SJCRH30 (cell line): ENCODE measurements at places on chromosomes 6 and 20.

GRCh38 chr6:81666481-81666880 lies 86.0 kb downstream of the TENT5A start:
- DNase-seq = no peak

- DNase-seq = no peak
These were observed 4.7 kb downstream of the BCLAF1 start for GRCh38 chr6:136284909-136285308.

DNA sequence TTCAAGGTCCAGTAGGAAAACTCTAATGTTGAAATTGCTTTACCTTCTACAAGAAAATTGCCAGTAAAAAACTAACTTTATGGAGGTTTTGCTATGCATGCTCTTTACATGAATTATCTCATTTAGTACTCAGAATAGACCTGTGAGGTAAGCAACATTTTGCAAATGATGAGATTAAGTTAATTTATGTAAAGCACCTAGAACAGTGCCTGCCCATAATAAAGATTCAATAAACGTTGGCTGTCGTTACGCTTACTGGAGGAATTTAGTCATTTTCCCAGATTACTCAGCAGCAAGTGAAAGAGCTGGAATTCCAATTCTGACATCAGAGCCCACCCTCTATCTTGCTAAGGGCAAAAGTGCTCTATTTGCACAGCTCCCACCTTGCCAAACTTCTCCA lies 69.4 kb upstream of the ARID1B start:
- no peak for DNase-seq

DNA sequence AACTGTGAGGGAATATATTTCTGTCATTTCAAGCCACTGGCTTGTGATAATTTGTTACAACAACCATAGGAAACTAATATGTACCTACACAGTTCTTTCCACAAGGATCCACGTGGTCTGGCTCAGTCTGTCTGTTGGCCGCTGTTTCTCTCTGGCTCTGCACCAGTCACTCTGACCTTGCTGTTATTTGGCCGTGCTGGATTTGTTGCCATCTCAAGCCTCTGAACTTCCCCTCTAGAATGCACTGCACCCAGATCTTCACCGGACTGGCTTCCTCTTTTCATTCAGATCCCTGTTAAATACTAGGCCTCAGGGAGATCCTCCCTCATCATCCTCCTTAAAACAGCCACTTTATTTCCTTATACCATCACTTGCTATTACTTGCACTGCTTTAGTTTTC lies 446.8 kb downstream of the TFAP2B start:
- no peak for DNase-seq

DNA sequence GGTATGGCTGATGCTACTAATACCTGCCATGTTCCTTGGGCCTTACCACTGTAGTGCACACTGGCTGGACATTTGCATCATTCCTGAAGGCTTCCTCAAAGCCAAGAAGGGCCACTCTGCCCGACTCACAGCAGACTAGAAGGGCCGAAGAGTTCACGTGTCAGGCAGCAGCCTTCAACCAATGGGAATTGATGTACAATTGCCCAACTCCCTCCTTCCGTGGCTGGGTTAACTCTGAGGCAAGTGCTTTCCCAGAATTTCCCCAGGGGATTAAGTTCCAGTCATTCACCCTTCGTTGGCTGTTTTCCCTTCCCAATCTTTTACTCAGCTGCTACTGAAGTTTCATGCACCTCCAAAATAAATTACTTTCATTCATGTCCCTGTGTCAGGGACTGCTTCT lies 29.8 kb downstream of the PSMB9 start:
- DNase-seq = peak; percentile 9

DNA sequence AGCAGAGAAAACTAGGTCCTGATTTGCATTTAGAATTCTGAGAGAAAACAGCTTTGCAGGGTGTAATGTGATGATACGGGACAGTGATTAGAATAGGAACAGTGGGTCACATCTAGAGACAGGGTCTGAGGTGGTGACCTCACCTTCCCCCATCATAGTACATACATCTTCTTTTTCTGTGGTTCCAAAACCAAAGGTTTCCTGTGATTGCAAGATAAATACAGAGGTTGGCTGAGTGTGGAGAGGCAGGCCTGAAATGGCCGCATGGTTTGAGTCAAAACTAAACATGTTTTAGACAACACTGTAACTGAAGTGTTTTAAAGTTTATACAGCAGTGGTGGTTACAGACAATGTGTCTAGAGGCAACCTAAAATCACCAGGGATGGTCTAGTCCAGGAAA lies 10.4 kb upstream of the NT5DC1 start:
- no peak for DNase-seq

- DNase-seq = peak; percentile 66
These were observed 1.6 kb downstream of the SAMD10 start for GRCh38 chr20:63977739-63978276.

- DNase-seq = no peak
These were observed 78.0 kb downstream of the FGD2 start for GRCh38 chr6:37083243-37084138.

DNA sequence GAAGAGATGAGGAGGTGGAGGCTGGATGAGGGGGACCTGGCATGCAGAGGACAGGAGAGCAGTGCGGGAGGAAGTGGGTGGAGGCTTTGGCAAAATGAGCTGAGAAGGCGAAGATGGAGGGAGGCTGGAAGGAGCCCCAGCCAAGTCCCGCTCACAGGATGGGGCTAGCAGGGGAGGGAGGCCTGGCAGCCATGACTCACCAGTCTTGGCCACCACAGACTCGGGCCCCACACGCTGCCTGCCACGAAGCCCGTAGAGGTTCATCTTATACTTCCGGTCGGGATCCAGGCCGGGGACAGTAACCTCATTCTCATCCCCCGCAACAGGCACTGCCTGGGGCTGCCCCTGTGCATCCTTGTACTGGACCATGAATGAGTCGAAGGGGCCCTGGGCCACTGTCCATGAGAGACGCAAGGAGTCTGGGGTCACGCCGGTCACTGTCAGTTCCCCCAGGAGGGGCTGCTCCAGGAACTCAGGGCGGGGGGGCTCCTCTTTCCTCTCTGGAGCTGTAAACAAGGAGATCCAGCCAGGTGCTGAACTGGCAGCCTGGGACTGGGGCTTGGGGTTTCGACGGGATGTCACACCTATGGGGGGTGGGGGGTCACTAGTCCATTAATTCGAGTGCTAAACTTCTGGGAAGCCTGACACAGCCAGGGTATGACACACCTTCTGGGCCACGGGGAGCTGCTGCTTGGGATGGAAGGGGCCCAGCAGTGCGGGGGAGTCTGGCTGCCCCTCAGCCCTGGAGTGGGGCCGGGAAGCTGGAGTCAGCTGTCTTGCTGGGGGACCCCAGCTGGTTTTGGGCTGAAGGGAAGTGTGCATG lies 27.8 kb downstream of the TNXB start:
- peak; percentile 76 for DNase-seq

DNA sequence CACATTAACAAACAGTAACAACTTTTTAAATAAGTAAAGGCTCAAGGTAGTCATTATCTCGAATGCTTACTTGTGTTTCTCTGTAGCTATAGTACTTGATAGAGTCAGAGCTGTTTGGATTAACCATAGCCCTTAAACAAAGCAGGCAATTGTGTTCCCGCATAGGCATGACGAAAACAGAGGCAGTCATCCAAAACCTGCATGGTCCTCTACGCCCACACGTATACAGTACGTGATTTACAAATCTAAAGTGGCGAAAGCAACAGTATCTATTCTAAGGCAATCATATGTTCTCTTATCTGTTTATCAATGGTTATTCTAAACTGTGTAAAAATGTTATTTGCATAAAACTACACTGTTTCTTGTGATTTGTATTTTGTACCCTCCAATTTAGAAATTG lies 31.8 kb downstream of the HFE start:
- peak; percentile 86 for DNase-seq

DNA sequence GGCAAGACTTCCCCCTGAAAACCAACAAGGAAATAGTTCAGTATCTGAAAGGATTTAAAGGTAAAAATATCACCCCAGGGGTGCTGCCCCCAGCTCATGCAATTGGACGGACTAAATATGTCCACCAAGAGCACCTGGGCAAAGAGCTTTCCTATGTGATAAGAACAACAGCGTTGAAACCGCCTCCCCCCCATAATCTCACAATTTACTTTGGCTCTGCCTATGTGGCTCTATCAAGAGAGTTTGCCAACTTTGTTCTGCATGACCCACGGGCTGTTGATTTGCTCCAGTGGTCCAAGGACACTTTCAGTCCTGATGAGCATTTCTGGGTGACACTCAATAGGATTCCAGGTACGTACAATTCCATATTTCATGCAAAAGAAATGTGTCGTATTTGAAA lies 35.8 kb downstream of the GCNT2 start:
- no peak for DNase-seq

- DNase-seq = no peak
These were observed 61.9 kb downstream of the CBFA2T2 start for GRCh38 chr20:33551778-33552177.

- DNase-seq = peak; percentile 45
These were observed 9.5 kb upstream of the TP53RK start for GRCh38 chr20:46698788-46699187.

GRCh38 chr6:116244284-116244683 lies 9.6 kb downstream of the TSPYL4 start:
- DNase-seq = no peak

- DNase-seq = no peak
These were observed 12.7 kb upstream of the GSTA3 start for GRCh38 chr6:52922161-52922560.

DNA sequence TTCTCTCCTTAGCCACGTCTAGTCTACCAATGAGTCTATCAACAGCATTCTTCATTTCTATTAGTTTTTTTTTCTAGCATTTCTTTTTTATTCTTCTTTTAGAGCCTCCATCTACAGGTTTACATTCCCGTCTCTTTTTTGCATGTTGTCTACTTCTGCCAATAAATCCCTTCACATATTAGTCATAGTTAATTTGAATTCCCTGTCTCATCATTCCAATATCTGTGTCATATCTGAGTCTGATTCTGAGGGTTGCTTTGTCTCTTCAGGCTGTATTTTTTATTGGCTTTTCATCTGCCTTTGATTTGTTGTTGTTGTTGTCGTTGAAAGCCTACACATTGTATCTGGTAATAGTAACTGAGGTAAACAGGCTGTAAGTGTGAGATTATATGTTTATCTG lies 104.6 kb downstream of the HMGCLL1 start:
- DNase-seq = no peak

GRCh38 chr6:26019261-26019830 lies 56.7 kb downstream of the TRIM38 start:
- DNase-seq = no peak

GRCh38 chr20:8132484-8133309 lies 631 bp downstream of the PLCB1 start:
- DNase-seq = no peak

DNA sequence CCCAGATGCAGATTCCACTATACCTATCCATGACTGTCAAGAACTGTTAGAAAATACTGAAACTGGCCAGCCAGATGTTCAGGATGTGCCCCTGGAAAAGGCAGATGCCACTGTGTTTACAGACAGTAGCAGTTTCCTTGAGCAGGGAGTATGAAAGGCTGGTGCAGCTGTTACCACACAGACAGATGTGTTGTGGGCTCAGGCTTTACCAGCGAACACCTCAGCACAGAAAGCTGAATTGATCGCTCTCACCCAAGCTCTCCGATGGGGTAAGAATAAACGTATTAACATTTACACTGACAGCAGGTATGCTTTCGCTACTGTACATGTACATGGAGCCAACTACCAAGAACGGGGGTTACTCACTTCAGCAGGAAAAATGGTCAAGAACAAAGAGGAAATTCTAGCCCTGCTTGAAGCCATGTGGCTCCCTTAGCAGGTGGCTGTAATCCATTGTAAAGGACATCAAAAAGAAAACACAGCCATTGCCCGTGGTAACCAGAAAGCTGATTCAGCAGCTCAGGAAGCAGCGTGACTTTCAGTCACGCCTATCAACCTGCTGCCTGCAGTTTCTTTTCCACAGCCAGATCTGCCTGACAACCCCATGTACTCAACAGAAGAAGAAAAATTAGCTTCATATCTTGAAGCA lies 459.7 kb upstream of the HTR1E start:
- peak; percentile 54 for DNase-seq

DNA sequence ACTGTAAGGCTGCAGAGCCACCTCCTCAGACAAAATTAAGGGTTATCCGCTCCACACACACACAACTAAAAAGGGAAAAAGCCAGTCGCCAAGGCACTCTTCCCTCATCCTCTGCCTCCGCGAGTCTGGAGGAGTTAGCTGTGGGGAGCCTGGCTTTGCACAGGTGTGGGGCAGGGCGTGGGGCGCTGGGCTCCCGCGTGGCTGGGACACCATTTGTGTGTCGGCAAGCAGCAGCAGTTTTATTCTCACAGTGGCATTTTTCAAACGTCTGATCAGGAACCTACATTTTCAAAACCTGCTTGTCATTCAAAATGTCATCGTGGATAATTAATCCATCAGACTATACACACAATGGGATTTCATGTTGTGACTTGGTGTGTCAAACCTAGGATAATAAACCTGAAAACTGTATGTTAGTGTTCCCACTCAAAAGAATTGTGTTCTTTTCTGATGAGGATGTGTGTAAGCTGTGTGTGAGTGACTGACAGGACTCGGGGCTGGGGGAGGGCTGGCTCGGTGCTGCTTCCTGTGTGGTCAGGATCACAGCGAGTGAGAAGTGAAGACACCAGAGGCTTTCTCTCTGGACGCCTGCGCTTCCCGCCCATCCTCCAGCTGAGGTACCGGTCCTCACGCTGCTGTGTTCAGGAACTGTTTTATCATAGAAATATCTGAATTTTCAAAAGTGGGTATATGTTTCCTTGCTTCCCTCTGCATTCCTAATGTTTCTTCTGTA lies 83.1 kb downstream of the IRF4 start:
- no peak for DNase-seq

DNA sequence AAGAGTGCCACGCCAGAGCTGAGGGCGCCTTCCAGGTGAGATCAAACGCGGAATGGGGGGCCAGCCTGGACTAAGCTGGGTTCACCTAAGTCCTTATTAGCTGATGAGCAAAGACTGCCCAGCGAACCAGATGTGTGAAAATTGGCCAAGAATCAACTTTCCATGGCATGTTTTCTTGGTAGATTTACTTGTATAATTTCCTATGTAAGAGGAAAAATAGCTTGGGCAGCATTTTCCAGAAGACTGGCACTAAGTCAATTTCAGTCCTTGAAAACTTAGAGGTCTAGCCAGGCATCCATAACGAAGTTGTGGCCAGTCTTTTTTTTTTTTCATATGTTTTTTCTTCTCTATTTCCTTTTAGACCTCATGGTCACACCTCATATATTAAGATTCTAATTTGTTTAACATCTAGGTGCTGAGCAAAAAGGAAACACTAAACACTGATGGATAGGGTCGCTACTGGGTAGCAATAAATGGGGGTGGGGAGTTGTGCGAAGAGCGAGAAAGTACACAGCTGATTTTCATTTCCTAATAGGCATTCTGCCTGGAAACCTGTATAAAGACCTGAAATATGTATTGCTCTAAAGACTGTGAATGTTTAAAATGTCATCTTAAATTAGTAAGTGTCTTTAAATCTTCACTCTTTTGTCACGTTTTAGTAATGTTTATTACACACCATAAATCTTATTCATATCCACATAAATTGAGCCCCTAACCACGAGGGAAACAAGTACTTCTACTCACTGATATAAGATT lies 188.8 kb downstream of the CD83 start:
- no peak for DNase-seq

DNA sequence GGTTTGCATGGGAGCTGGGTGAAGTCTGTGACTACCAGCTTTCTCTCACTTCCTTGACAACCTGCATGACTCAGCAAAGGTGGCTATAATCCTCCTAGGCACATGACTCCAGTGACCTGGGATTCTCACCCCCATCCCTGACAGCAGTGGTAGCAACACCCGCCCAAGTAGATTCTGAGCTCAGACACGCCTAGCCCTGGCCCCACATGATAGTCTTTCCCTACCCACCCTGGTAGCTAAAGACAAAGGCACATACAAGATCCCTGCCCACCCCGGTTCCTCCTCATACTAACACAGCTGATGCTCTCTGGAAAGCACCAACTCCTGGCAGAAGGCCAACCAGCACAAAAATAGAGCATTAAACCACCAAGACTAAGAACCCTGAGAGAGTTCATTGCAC lies 25.9 kb upstream of the CRISP1 start:
- DNase-seq = no peak
